Activated CD8-positive, alpha-beta T cell treated with anti-CD3 and anti-CD28 coated beads, Interleukin-2, amount 10 ng/mL, durations not matched to agents 7 days and 5 days (primary cell): ENCODE measurements at places on chromosomes 2 and 18. TPM values are rescaled to one million over a fixed set of nuclear protein-coding genes. Genes with fewer than 3 reads are reported as not detected.

The ZFP36L2 gene
- total RNA-seq = 166 TPM

The MYL1 gene
- total RNA-seq = not detected

The QPCT gene
- total RNA-seq = not detected

The FBXO48 gene
- 2.6 TPM for total RNA-seq

The HTR2B gene
- not detected for total RNA-seq

The PID1 gene
- total RNA-seq = not detected

The SERPINB2 gene
- not detected for total RNA-seq

The ADD2 gene
- 12.8 TPM for total RNA-seq

The SULT1C4 gene
- not detected for total RNA-seq

The OLA1 gene
- total RNA-seq = 73.1 TPM
